ENCODE measurements at places on chromosomes 11 and 22. TPM values are rescaled to one million over a fixed set of nuclear protein-coding genes. Genes with fewer than 3 reads are reported as not detected.
A peak's percentile ranks its signal among the peaks of the same experiment; 100 is the strongest.

Gene PTPN5
- not detected for total RNA-seq

DNA sequence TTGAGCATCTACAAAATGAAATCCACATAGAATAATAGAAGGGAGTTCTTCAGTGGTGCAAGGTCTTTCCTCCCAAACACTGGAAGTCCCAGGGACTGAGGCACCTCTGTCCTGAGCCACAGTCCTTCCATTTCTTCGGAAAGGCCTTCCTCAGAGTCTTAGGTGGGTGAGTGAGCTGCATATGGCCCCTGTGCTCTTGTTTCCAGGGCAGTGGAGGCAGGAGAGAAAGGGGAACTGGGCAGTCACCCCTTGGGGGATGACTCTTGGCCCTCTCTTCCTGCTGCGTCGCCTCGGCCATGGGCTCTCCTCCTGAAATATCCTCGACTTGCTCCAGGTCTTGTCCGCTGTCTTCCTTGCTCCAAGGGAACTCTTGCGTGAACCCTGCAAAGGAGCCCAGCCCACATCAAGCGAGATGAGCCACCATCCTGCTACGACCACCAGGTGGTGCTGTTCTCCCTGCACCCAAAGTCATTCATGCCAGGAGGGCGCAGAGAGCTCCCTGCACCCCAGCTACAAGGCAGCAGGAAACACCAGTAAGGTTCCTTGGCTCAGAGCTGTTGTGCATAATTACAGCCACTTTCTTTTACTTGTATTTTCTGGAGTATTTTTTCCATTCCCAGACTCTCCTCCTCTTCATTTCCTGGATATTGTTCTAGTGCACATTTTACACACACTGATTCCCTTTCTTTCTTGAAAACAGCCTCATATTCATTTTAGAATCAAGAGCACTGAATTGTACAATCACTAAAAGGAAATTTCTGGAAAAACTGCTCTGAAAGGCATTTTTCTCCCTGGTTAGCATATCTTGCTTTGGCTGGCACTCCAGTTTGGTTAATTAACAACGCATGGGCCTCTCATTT lies 397.8 kb downstream of the OPCML start:
- H3K36me3 ChIP-seq = no peaks in the 10 kb centered on the region
- no peak overlapping the region for H3K27ac ChIP-seq
- no peaks in the 10 kb centered on the region for H3K27me3 ChIP-seq
- H3K4me1 ChIP-seq = no peaks in the 10 kb centered on the region
- H3K4me3 ChIP-seq = no peak overlapping the region
- no peak for DNase-seq

Gene TMEM191C
- total RNA-seq = 1.3 TPM

DNA sequence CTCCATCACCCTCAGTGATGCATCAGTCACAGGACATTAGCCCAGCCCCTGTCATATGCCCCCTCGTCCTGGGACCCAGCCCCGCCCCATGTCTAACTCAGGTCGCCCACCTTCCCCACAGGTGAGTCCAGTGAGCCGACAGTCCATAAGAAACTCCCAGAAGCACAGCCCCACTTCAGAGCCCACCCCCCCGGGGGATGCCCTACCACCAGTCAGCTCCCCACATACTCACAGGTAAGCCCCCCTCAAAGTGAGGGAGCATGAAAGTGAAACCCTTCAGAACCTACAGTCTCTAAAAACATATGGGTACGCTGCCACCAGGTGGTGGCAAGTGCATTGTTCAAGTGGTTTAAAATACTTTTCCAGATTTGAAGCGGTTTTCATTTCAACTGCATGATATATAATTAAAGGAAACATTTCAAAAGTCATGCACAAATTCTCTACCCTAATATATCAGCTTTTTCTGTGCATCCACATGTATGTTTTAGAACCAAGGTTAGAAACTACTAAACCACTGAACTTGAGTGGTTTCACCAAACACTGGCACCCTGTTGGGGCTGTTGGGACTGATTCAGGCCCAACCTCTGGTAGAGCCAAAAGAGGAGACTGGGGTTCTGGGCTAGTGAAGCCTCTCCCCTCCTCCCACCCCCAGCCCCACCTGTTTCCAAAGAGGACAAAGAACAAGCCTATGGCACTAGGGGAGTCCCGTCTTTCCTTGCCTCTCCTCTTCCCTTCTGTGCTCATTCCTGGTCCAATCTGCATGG lies 17.3 kb downstream of the EPS8L2 start:
- no peak for DNase-seq
- peak overlapping the region; percentile 18 for H3K4me3 ChIP-seq
- H3K27me3 ChIP-seq = no peaks in the 10 kb centered on the region
- H3K4me1 ChIP-seq = peaks cover 19% of the 10 kb centered on the region
- no peaks in the 10 kb centered on the region for H3K36me3 ChIP-seq

DNA sequence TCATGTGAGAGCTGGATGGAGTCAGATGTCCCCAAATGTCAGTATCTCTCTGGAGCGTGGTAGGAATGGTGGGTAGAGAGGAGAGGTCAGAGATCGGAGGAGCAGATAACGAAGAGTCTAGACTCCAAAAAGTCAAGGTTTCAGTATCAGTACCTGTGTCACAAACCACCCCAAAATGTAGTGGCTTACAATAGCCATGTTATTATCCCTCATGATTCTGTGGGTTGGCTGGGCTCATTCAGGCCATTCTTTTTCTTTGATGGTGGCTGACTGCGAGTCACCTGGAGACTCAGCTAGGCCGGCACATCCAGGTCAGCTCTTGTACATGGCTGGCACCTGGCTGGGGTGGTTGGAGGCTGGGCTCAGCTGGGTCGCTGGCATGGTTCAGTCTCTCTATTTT lies 7.3 kb upstream of the SSTR3 start:
- H3K27me3 ChIP-seq = no peaks in the 10 kb centered on the region
- H3K4me3 ChIP-seq = peak overlapping the region; percentile 55
- peaks cover 67% of the 10 kb centered on the region for H3K4me1 ChIP-seq
- DNase-seq = no peak

DNA sequence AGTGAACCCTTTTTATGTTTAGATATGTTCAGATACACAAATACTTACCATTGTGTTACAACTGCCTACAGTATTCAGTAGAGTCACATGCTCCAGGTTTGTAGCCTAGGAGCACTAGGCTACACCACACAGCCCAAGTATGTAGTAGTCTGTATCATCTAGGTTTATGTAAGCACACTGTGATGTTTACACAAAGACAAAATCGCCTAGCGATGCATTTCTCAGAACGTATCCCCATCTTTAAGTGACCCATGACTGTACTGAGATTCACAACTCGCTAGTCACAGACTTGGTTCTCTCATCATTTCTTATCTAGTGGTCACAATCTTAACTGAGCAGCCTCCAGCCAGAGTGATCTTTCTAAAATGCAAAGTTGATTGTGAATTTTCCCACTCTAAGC lies 119.2 kb downstream of the RASSF10 start:
- no peak for DNase-seq
- H3K27me3 ChIP-seq = no peaks in the 10 kb centered on the region
- no peaks in the 10 kb centered on the region for H3K4me1 ChIP-seq

Gene TRIM51
- total RNA-seq = 0.32 TPM

- no peak overlapping the region for H3K4me3 ChIP-seq
- peaks cover 47% of the 10 kb centered on the region for H3K4me1 ChIP-seq
- peak overlapping the region; percentile 54 for H3K27ac ChIP-seq
- DNase-seq = no peak
- no peaks in the 10 kb centered on the region for H3K36me3 ChIP-seq
Observed at GRCh38 chr22:40204321-40205116, 26.8 kb downstream of the TNRC6B start.
